ENCODE measurements at places on chromosomes 11 and 22. TPM values are rescaled to one million over a fixed set of nuclear protein-coding genes. Genes with fewer than 3 reads are reported as not detected.
A peak's percentile ranks its signal among the peaks of the same experiment; 100 is the strongest.

DNA sequence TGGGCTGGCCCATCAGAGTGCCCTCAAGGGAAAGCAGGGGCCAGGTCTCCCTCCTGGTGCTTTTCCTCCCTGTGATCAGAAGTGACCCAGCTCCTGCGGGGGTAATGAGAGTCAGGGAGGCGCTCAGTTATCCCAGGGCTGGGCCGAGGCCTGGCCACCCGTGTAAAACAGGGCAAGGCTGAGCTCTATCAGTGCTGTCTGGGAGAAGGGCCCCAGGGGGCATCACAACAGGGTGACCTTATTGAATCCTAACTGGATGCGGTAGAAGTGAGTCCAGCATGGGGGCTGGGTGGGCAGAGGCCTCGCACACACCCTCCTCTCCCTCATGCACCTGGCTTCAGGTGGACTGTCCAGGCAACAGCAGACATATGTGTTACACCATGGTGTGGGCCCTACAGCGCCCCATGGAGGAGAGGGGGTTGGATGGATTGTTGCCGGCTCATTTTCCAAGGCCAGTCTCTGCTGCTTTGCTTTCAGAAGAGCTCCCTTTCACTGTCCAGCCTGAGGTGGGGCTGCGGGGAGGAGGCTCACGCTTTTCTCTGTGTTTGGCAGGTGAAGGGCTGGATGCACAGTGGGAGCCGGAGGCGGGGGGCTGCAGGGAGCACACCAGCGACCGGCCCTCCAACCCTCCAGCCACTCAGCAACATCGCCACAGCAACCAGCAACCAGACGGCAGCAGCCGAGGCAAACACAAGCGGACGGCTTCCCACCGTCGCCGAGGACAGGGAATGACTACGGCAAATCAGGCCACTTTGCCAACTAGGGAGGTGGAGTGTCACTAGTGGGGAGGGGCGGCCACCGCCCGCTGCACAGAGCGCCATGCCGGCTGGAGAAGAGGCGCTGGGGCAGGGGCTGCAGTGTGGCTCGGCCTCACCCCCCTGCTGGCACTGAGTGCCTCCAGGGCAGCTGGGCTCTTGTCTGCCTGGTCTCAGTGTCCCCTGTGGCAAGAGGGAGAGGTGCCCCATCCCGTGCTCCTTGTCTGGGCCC is 24.7 kb downstream of the GNAZ start:
- no peak for DNase-seq

DNA sequence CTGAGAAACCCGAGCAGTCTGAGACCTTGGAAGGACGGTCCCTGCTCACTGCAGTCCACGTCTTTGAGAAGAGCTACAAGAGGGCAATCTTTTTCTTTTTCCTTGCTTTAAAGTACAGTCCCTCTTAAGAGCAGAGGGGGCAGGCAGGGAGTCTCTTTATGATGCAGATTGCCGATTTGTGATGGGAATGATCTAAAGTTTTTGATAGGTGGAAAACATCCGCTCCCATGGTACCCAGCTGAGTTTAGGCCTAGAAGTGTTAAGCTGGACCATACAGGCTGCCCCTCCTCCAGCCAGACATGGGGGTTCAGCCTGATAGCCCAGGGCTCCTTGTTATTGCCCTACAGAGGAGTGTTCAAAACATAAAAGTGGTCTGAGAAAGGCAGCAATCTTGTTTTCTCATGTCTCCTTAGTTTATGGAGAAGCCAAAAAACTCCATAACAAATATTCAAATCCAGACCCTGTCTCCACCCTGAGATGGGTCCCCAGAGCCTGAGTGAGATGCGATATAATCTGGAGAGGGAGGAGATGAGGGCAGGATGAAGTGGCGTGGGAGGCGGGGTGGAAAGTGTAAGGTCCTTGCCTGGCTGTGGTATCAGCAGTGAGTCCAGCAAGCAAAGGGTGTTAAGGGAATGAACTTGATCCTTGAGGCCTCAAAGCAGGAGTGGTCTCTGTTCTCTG is 135.1 kb downstream of the FDX1 start:
- no peak for DNase-seq

GRCh38 chr22:29580200-29580810 is 608 bp downstream of the NIPSNAP1 start:
- no peak for DNase-seq

GRCh38 chr22:50179937-50180726 is 5.6 kb upstream of the TRABD start:
- peak; percentile 54 for DNase-seq

DNA sequence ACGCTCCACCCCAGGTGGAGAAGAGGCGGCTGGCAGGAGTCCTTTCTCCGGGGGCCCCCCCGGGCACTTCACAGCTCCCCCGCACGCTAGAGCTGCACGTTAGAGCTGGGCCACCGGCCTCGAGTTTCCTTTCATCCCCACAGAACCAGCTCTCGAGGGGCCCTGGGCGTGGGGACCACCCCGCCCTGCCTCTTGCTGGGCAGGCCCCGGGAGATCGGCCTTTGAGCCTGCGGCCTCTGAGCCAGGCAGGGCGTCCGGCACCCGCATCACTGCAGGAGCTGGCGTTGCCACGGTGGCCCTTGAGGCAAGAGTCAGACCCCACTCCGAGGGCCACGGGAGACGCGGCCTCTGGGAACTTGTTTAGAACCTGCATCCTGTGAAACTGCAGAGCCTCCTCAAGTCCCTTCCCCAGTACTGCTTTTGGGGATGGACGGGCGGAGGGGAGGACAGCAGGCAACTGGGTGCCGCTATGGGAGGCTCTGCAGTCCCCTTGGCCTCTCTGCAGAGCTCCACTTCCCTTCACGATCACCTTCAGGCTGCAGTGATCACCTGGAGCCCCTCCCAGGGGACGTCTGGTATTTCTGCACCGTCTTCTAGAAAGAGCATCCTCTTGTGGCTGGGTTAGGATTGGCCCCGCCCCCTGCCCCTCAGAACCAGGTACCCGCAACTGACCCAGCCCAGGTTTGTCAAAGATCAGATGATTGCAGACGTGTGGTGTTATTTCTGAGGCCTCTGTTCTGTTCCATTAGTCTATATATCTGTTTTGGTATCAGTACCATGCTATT is 13.9 kb upstream of the GAL start:
- no peak for DNase-seq

GRCh38 chr22:18070556-18071306 is 7.1 kb upstream of the PEX26 start:
- no peak for DNase-seq

- no peak for DNase-seq
These were observed 26.2 kb upstream of the LDLRAD3 start for GRCh38 chr11:35917676-35918075.

The KCNE3 gene
- 7.4 TPM for total RNA-seq

The CCDC89 gene
- total RNA-seq = 1.0 TPM

The TMEM121B gene
- 1.1 TPM for total RNA-seq

The BLID gene
- total RNA-seq = 2.4 TPM

The FAT3 gene
- total RNA-seq = 3.0 TPM
